ENCODE measurements at places on chromosomes 4 and X.

GRCh38 chr4:83616252-83616651 is 80.3 kb downstream of the GPAT3 start:
- no peak for DNase-seq

DNA sequence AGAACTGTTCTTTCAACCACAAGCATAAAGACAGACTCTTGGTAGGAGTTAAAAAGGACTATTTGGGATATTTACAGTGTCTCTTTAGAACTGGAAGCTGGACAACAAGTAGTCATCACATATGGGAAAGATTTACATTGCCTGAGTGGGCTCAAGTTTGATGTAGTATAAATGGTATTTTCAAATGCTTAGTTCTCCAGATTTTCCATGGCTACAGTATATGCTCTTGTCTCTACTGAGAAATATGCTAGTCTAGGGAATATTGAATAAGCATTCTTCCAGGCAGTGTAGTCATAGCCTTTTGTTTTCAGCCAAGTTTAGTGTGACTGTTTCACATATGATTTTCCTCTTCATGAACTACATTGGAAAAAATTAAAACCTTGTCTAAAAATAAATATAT is 315.6 kb downstream of the ARHGAP24 start:
- no peak for DNase-seq

- peak; percentile 69 for DNase-seq
Observed at GRCh38 chr4:68267433-68267944, 22.0 kb upstream of the TMPRSS11B start.

- DNase-seq: no peak
Observed at GRCh38 chr4:40247350-40247749, 50.5 kb downstream of the RHOH start.

DNA sequence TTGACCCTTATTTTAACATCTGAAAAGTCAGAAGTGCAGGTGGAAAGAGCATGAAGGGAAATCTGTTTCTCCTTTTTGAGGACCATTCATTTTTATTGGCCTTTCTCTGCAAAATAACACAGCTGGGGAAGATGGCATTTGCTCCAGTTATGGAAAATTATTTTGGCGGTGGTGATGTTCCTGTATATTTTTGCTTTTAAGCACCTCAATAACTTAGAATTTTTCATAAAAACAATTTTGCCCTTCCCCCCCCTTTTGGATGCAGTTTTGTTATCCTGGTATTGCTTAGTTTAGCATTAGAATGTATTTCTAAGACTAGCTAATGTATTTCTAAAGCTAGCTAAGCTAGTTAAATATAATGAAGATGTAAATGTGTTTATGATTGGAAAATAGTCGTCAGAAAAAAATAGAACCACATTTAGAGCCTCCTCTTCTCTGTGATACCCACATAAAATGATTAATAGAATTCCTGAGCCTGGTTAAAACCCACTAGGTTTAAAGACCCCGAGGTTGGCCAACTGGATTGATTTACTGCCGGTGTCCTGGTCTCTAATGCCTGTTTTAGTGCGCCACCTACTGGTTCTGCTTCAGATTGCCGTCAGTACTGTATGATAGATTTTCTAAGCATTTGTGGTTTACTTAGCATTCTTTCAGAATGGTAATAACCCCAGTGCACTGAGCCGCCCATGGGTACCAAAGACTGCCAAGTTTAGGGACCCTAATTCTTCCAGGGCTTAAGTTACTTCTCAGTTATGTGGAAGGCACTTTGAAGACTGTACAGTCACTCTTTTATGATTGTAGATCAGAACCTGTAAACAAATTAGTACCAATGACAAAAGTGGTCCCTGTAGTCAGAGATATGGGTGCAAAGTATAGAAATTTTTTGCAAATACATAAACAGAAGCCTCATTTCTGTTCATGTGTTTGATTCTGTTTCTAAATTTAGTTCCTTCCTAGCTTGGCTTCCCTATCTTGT is 11.4 kb downstream of the KLF3 start:
- peak; percentile 92 for DNase-seq

GRCh38 chrX:67524950-67525691 is 18.7 kb upstream of the AR start:
- no peak for DNase-seq

DNA sequence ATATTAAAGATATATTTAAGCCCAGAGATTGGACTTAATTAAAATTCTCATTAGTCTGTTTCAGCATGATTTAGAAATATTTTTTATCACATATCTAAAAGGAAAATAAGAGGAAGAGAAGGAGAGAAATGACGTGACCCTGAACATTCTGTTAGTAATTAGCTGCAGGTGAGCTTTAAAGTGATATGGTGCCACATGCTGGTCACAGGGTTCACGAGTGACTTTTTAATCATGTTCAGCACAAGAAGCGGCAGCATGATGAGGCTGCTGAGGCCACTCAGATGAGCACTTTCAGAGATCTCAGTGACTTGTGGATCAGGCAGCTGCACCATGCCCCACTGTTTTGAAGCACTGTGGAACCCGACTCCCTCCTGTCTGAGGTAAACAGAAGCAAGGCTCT is 37.9 kb upstream of the NPY2R start:
- no peak for DNase-seq

- DNase-seq: no peak
Observed at GRCh38 chr4:184061582-184061981, 156.1 kb downstream of the ENPP6 start.

- no peak for DNase-seq
Observed at GRCh38 chr4:26466578-26467270, 23.6 kb downstream of the CCKAR start.

- no peak for DNase-seq
Observed at GRCh38 chrX:109797311-109797975, 64.4 kb upstream of the ACSL4 start.

Data from brain microvascular endothelial cell (primary cell).